ENCODE measurements at places on chromosomes 6 and 20.

GRCh38 chr20:3660262-3661059, 2.7 kb downstream of the GFRA4 start:
- no peak for DNase-seq

DNA sequence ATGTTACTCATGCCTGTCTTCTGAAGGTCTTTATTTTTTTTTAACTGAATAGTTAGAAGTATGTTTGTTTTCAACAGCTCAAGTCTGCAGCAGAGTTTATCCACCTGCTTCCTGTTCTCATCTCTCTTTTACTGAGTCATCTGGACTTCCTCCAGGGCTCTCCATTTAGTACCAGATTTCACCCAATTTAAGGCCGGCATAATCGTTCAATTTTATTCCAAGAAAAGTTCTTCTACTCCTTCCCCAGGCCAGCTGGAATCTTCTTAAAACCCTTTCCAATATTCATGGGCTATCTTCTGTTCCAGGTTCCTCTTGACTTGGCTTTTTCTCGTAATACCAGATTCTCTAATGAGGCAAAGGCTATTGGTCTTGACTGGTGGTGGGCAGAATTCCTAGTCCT, 79.0 kb upstream of the LAMA2 start:
- no peak for DNase-seq

DNA sequence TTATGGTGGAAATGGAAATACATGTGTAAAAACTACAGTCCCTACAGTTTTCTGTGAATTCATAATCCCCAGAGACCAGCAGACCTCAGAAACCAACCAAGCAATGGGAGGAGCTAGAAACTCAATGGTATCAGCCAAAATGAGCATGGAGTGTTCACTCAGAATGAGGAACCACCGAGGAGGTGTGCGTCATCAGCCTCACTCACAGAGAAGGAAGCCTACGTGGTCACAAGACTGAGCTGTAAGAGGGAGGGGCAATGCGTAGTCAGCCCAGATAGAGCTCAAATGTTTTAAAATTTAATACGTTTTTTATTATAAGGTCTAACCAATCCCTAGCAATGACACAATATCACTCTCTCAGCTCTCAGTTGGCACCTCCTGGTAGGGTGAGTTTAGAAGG, 17.4 kb downstream of the MYLK4 start:
- DNase-seq, result no peak

DNA sequence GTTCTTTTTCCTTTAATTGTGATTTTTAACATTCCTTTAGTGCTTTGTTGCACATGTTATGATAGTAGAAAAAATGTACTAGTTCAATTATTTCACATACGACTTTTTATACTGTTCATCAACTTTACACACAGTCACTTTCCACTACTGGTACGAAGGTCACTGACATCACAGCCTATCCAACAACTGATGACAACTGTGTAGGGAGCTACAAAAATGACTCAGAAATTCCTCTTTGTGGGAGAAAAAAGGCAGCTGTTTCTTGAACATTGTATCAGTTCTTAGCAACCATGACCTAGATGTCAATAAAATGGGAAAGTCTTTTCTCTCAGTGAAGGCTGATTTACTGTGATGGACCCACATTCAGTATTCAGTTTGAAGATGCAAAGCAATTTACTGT, 7.0 kb upstream of the ID4 start:
- DNase-seq, result no peak

DNA sequence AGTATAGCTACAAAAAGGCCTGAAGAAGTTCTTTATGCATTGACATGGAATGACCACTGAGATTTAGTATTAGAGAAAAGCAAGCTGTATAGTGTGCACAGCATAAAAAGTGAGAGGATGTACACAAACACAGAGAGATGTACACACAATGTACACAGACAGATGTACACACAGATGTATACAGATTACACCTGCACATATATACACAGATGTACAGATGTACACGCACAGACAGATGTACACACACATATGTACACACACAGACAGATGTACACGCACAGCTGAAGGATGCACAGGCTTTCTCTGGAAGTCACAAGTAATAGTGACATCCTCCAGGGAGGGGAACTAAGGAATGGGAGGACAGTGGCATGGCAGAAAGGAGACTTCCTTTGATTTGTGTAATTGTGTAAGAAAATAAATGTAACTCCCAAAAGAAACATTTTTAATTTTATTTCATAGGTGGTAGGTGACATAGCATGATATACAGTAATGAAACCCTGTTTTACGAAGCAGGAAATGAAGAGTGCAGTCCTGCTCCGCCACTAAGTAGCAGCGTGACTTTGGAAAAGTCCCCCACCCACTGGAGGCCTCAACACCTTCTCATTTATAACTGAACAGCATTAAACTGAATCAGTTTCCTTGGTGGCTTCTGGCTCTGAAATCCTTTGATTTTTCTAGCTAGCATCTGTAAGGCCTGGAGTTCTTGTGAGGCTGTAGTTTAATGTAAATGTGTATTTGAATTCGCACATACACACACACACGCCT, 14.1 kb downstream of the NFATC2 start:
- DNase-seq, result no peak

DNA sequence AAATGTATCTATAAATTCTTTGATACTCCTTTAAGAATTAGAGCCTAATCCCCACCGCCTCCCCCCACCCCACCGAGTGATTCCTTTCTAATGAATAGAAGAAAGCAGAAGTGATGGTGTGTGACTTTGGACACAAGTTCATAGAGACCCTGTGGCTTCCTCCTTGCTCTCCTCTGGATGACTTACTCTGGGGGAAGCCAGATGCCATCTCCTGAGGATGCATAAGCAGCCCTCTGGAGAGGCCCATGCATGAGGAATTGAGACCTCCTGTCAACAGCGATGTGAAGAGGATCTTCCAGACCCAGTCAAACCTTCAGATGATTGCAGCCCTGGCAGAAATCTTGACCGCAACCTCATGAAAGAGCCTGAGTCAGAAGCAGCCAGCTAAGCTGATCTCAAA, 21.1 kb downstream of the AHCY start:
- DNase-seq, result no peak

DNA sequence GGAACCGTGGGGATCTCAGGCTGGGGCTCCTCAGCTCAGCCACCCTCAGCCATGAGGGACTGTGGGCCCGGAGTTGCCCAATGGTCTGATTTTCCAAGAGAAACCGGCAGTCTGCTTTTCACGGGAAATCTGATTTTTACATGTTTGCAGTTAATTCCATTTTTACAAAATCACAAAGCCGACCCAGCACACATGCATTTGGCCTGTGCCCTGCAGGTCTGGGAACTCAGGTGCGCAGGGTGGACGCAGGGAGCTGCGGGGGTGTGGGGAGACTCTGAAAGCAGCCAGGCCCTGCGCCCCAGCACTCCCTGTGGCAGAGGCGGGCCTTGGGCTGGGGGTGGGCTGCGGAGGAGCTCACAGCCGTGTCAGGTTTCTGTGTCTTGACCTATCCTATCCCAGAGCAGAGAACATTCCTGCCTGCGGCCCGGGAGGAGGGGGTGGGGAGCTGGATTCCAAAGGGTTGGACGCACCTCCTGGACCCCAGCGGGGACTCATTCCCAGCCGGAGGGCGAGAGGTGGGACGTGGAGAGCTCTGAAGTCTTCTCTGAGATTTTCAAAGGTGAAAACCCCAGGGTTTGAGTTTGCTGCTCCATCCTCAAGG, 60.6 kb downstream of the ADNP start:
- DNase-seq, result no peak

DNA sequence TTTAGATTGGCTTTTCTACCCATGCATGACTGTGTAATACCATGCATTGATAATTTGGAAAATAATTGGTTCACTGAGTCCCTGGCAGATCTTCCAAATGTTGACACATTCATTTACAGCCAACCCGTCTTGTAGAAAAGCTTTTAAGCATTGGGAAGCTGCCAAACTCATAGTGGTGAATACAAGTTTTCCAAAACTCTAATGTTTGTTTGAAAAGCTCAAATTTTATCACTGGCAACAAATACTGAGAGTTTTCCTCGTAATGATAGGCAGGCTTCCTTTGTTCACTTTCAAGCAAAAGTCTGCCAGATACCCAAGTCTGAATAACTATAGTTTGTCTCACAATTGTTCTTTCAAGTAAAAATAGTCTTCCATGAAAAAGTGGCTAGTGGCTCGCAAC, 143.0 kb downstream of the FIG4 start:
- DNase-seq, result no peak

- DNase-seq, result no peak
Observed at GRCh38 chr20:25750765-25751696, 54.4 kb upstream of the ZNF337 start.

DNA sequence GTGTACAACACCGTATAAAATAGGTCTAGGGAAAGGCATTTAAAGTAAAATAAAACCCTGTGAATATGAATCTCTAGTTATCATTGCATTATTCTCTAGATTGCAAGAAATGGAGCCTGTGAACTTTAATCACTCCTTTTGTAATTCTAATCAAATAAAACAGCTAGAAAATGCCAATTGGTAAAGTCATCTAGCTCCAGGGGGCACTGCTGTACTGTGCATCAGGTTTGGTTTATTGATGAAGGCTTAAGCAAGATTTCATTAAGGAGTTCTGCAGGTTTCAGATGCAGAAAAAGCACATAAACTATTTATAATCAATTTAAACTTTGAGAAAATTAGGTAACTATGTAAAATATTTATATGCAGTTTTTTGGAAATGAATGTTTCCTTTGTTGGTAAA, 645.0 kb downstream of the PHF3 start:
- DNase-seq, result no peak

- DNase-seq, result no peak
Observed at GRCh38 chr6:160190973-160191372, 67.6 kb downstream of the SLC22A2 start.

GRCh38 chr6:152323376-152323775, 313.8 kb downstream of the SYNE1 start:
- DNase-seq, result no peak

- DNase-seq, result no peak
Observed at GRCh38 chr6:85185977-85186376, 263.9 kb upstream of the NT5E start.

DNA sequence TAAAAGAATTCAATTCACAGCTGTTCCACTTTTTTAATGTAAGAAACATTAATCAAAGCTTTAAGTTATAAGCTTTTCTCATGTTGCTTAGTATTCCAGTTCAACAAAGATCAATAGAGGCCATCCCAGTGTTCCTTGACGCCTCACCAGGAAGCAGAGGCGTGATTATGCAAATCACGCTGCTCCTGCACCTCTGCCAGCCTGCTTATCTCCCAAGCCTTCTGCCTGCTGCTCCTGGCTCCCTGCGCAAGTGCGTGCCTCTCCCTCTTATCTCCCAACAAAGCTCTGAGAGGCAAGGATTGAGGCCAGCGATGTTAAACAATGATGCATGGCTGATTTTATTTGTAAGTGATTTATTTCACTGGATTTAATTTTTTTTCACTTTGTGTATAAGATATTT, 42.8 kb downstream of the INSM1 start:
- no peak for DNase-seq

DNA sequence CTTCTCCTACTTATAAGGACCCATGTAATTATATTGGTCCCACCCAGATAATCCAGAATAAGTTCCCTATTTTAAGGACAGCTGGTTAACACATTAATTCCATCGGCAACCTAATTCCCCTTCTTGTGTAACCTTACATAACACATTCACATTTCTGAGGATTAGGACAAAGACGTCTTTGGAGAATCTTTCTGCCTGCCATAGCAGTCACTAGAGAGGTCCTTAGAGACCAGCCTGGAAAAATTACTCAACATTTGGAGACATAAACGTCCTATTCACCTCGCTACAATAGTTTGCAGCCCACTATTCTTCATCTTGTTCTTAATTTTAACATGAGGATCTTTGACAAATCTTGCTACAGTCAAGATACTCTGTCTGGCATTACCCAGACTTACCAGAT, 100.1 kb downstream of the MAFB start:
- DNase-seq, result no peak

- no peak for DNase-seq
Observed at GRCh38 chr6:68364271-68364805, 270.7 kb upstream of the ADGRB3 start.

GRCh38 chr6:130967502-130968445, 95.3 kb downstream of the EPB41L2 start:
- no peak for DNase-seq

- DNase-seq, result no peak
Observed at GRCh38 chr20:24840121-24840713, 108.9 kb upstream of the CST7 start.

GRCh38 chr6:10175362-10175761, 239.5 kb downstream of the TFAP2A start:
- DNase-seq, result no peak

GRCh38 chr6:14333556-14334305, 216.2 kb downstream of the CD83 start:
- no peak for DNase-seq

DNA sequence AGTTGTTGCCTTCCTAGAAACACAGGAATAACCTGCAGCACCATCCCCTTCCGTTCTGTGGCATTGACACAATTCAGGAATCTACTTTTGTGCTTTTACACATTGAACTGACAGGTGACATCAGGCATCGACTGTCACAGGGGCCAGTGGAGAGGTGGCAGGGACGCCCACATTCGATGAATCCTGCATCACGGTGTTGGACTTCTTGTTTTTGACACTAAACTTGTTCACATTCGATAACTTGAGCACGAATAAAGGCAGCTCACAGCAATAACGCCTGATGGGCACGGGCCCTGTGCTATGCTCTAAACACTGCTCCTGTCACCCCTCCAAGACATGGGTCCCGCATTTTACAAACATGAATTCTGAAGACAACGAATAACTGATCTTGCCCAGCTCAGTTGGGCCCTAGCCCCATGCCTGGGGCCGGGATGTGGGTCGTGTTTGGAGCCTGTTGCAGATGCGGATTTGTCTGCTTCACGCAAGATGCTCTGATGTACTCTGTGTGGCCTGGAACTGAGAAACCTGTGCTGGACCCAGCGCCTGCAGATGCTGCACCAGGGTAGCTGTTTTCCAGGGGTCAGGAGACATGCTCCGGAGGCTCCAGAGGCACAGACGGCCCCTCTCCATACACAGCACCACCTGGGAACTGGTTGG, 75.7 kb downstream of the TTLL2 start:
- DNase-seq, result no peak

GRCh38 chr6:31597006-31597405, 4.2 kb upstream of the NCR3 start:
- DNase-seq, result no peak

GRCh38 chr6:31304683-31305082, 32.8 kb upstream of the HLA-C start:
- DNase-seq, result no peak

DNA sequence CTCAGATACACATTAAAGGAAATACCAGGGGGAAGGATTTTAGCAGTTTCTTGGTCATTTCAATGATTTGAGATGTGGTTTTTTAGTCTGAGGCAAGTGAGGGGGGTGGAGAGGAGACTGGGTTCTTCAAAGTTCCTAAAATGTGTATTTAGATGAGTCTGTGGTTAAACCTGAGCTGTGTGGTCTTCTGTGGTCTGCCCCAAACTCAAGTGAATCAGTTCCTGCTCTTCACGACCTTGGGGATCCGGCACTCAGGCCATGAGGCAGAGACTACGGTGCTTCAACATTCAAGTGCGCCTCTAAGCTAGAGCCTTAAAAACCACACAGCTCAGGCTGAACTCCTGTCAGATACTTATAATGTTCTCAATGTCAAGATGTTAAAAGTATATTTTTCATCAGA, 406.7 kb downstream of the LMBRD1 start:
- DNase-seq, result no peak

- DNase-seq, result no peak
Observed at GRCh38 chr20:8670893-8671215, 398.0 kb upstream of the PLCB4 start.

- no peak for DNase-seq
Observed at GRCh38 chr20:63955281-63955826, 862 bp downstream of the UCKL1 start.
